LHCN-M2 (cell line): ENCODE measurements at places on chromosomes 2 and 18.

DNA sequence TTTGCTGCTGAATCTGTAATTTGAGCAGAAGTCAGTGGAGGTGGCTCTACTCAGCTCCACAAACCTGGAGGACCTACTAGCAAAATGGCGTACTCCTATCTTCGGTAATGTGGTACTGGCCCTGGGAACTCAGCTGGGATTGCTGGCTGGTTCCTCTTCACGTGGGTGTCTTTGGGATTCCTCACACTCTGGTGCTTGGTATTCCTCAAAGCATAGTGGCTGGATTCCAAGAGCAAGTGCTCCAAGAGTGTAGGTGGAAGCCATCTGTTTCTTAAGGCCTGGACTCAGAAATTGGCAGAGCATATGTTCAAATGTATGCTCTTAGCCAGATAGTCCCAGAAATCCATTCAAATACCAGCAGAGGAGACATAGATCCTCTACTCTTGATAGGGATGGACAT, 281.9 kb upstream of the CDH7 start:
- DNase-seq = no peak

- DNase-seq = no peak
Observed at GRCh38 chr2:240168546-240169361, 28.3 kb upstream of the OTOS start.

DNA sequence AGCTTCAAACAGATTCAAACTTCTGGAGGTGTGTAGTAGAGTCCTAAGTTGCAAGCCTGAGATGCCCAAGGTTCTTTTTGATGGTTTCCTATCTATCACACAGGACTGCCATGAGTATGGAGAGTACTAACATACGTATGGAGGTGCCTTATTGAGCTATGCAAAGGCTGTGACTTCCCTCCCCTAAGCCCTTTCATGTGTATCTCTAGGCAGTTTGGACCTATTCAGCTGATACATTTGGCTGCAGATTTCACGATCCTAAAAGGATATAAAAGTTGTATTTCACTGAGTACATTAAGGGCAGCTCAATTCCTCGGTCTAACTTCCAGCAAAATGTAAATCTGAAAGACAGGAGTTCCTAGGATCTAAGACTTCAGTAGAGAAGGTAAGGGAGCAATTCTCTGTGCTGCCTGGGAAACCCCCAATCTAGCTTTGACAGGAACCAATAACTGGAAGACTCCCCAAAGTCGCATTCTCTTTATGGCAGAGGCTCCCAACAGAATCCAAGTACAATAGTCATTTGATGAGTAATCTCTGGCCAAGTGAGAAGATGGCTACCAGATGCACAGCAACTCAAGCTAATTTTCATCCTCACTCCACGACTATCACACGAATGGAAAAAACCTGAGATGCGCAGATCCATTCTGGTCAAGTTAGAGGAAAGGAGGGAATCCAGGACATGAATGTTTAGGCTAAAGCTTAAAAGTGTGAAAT, 83.8 kb downstream of the ATL2 start:
- DNase-seq = no peak

- peak; percentile 60 for DNase-seq
Observed at GRCh38 chr2:27191070-27191829, 20.6 kb upstream of the ATRAID start.

DNA sequence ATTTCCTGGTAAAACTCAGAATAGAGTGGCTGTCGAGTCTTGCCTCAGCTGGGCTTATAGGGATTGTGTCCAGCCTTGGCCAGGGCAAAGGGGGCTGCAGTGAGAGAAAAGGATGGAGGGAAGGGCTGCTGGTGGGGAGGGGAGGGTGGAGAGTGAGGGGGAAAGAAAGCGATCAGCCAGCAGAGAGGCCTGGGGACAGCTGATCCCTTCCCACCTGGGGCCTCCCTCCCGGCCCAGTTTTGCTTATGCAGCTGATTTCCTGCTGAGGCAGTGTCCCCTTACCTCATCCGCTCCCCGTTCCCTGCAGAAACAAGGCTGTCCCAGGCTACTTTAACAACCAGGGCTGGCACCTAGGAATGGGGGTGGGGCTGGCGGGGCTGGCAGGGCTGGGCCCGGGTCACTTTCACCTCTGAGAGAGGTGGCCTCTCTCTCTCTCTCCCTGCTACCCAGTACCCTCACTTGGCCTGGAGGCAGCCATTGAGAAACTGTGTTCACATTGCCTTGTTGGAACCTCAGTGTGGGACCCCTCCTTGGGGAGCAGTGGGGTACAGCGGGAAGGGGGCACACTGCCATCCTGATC, 12.2 kb upstream of the GMPPA start:
- DNase-seq = no peak

- no peak for DNase-seq
Observed at GRCh38 chr18:2538236-2538635, 33.1 kb downstream of the METTL4 start.

DNA sequence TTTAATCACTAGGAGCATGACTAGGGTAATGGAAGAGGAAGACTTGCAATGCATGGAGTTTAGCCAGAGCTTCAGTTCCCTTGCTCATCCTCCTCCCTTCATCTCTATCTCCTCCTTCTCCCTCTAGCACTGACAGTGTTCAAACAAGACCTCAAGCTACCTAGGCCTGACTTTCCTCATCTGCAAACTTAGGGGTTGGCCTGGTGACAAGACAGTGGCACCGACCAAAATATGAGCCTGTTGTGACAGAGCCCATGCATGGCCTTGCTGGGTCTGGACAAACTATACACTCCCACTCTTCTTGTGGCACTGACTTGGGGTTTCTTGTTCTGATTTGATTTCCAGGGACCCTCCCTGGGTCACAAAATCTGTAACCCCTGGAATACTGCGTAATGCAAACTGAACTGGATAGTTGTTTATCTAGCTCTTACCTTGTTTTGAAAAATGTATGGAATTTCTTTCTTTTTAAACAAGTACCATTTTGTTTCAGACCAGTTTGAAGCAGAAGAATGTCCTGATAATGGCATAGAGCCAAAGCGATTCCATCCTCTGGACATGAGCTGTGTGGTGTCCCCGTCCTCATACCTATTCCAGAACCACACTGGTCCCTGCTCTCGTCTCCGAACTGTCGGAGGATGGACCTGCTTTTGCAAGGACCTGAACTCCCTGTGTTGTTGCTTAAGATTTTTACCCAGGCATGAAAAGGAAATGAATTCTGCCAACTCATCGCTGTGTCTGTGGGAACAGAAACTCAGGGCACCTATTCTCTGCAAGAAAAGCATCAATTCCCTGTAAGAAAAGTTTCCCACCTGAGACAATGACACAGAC, 33.4 kb upstream of the PPP4R1 start:
- DNase-seq = no peak

- DNase-seq = no peak
Observed at GRCh38 chr18:63111671-63112402, 207.7 kb downstream of the BCL2 start.

DNA sequence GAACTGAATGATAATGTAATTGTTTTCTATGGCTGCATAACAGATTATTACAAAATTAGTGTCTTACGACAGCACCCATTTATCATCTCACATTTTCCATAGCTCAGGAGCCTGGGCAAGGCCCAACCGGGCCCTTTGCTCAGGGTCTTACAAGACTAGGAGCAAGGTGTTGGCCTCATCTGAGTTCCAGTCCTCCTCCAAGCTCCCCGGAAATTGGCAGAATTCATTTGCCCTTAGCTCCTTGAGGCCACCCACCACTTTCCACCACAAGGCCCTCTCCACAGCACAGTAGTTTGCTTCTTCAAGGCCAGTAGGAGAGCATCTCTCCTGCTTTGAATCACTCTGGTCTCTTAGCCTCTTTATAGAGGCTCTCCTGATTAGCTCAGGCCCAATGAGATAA, 89.2 kb upstream of the SALL3 start:
- DNase-seq = no peak

DNA sequence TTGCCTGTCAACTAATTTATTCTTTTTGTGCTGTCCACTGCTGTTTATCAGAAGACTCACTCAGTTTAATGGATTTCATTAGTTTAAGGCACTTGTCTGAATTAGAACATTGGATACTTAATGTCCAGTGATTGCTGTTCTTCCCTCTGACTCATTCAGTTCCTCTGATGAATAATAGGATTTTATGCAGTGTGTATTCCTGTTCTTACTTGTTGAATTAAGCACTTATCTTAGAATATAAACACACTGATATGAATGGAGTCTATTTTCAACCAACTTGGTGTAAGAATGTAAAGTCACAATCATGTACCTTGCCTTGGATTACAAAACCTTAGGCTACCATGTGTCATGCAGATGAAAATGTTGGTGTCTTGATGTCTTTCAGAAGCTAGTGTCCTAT, 87.0 kb upstream of the PROKR1 start:
- DNase-seq = no peak
